ENCODE measurements at places on chromosomes 11 and 22.

DNA sequence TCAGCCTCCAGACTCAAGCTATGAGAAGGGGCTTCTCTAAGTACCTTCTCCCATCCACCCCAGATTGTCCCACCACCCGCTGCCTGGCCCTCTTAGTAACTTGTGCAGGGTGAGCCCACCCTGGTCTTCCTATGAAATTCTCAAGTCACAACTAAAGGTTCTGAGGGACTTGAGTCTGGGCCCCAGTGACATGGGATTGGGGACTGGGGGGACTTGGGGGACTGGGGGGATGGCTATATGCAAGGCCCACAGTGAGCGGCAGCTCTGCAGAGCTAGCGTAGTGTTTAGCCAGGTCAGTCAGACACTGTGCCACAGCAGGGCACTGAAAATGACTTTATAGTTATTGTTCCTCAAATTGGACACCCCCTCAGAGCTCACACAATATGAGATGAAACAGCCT, 622.3 kb upstream of the CADM1 start:
- DNase-seq: no peak

- no peak for DNase-seq
Observed at GRCh38 chr11:106625566-106625965, 392.7 kb downstream of the GUCY1A2 start.

GRCh38 chr11:25910086-25910485, 421.8 kb upstream of the ANO3 start:
- DNase-seq: no peak

GRCh38 chr11:112481893-112482292, 221.2 kb upstream of the PLET1 start:
- no peak for DNase-seq

GRCh38 chr22:40046126-40046525, 51.4 kb downstream of the FAM83F start:
- DNase-seq: no peak

GRCh38 chr22:29734406-29734805, 14.6 kb downstream of the CABP7 start:
- no peak for DNase-seq

- no peak for DNase-seq
Observed at GRCh38 chr11:100740440-100740839, 53.4 kb downstream of the ARHGAP42 start.

GRCh38 chr11:108025387-108026080, 16.8 kb downstream of the CUL5 start:
- no peak for DNase-seq

DNA sequence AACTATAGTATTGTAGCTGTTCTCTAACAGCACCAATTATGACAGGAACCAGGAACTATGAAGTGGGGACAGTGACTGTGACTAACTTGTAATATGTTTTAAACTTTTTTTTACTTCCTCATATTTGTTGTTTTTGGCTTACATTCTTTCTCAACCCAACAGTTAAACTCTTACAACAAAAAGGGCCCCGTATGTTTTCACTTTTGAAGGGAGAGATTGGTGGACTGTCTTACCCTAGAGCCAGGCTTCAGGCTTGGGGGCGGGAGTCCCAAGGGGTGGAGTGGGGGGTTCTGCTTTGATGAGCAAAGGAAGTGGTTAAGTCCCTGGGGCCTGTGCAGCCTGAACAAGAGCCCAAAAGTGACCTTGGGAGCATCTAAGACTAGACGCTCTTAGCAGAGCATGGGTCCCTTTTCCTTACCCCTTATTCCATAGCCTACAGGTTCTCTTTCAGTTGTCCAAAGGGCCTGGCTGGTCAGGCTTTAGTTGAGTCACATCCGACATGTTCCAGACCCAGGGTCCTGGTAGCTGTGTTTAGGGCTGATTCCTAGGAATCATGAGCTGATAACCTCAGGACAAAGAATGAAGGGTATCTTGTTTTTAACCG, 38.8 kb downstream of the STIM1 start:
- DNase-seq: no peak

DNA sequence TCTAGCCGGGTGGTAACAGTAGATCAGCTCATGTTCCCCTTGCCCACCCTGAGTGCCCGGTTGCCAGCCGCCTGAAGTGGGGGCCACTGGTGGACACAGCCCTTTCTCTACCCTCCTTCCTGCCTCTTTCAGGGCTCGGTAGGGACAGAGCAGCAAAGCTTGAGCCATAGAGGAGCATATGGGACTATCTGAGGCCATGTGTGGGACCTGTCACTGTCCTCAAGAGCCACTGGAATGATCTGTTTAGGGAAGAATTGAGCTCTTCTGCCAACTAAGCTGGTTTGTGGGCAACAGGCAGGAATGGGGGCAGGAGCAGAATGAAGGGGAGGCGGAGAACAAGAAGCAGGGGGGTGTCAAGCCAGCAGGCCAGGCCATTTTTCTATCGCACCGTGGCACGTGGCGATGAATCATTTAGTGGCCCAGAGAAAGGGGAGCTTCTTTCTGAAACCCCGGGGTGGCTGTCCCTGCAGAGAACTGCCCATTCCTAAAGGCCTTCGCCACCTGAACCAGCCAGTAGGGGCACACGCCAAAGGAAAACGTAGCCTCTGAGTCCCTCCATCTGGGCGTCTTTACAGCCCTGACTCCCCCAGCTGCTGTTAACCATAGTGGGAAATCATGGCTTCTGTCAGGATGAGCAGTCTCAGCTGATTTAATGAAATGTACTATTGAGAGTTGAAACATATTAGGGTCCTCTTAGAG, 8.8 kb downstream of the ASPHD2 start:
- DNase-seq: no peak

DNA sequence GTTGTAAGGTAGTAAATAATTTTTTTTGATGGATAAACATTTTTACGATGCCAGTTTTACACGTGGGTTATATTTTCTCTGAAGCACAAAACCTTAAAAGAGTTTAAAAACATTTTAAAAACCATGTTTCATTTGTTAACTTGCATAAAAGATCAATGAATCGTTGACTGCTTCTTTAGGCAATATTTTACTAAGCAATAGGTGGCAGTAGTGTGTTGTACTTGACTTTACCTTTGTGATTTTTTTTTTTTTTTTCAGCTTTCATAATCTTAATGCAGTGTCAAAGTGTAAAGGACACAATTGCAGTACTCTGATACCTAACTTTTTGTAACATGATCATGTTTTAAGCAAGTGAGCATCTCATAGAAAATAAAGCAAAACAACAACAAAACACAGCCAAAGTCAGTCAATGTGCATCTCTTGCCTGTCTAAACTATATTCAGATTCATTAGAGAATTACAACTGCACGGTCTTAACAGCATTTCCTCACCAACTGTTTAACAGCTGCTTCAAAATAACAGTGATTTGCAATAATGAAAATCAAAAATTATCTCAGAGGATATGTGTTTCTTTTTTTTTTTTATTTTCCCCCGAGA, 27.7 kb downstream of the DNAJC24 start:
- no peak for DNase-seq

- DNase-seq: no peak
Observed at GRCh38 chr22:39457556-39458443, 988 bp downstream of the MGAT3 start.

DNA sequence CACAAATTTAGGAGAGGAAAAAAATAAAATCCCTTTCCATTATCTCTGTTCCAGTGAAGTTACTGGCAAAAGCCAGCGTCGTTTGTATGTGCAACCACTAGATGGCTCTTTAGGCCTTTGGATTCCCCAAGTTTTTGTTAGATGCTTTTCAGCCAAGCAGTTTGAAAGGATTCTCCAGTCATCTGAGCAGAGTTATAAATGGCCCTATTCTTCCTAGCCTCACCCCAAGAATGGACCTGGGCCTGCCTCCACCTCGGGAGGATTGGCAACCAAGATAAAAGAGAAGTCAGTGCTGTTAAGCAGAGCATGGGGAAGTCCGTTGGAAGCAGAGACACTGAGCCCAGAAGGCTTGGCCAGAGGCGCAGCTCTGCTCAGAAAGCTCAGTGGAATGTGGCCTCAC, 15.4 kb downstream of the FAM181B start:
- no peak for DNase-seq

DNA sequence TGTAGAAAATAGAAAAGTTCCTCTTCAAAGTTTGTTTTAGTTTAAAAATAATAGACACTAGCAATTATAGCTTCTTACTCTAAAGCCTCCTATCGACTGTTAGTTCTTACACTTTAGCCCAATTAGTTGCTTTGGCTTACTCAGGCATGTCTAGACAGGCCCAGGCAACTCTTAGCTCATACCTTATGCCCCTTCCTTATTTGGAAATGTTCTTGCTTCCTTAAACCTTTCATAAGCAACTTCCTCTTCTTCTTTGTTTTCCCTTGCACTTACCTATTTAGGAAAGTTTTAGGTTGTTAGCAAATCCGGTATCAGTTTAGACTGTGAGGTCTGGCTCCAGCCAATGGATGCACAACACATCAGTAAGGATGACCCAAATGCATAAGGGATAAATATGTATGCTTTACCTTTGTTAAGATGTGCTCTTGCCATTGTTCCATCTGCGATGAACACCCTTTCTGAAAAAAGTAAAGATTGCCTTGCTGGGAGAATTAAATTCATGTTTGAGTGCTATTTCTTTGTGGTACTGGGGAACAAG, 1277.5 kb upstream of the CNTN5 start:
- DNase-seq: no peak

GRCh38 chr11:59216641-59217564, 4.2 kb upstream of the MPEG1 start:
- DNase-seq: no peak

GRCh38 chr11:45917623-45918330, at the start of gene PEX16:
PEX16 (minus strand) TSS chr11:45917877; CDS start chr11:45917811, 66 bp downstream.
- peak; percentile 94 for DNase-seq

DNA sequence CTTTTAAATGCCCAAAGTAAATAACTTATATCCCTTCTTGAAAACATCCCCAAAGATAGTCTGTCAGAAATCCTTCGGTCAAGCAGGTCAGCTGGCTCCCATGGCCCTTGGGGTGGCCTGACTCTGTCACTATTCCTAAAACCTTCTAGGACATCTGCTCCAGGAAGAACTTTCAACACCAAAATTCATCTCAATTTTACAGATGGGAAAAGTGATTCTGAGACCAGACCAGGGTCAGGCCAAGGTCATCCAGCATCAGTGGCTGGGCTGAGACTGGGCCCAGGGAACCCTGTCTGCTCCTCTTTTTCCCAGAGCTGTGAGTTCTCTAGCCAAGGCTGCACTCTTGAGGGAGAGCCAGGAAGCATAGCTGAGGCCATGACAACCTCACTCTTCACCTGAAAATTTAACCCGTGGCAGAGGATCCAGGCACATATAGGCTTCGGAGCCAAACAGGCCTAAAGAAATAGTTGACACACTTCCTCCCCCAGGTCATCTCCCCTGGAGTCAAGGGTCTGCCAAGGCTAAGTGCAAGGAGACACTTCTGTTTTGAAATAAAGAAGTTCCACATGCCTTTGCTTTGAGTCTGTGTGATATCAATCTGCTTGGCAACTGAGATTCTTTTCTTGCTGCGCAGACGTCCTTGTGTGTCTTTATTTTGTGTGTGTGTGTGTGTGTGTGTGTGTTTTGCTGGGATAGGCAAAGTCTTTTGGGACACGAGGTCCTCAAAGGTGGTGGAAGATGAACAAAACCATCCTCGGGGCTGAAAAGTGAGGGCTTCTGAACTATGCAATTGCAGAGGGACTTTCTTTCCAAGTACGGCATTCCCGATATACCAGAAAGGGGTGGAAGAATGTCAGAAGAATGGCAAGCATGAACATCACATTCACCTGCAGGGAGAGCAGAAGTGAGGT, 16.8 kb upstream of the PRG2 start:
- DNase-seq: no peak

DNA sequence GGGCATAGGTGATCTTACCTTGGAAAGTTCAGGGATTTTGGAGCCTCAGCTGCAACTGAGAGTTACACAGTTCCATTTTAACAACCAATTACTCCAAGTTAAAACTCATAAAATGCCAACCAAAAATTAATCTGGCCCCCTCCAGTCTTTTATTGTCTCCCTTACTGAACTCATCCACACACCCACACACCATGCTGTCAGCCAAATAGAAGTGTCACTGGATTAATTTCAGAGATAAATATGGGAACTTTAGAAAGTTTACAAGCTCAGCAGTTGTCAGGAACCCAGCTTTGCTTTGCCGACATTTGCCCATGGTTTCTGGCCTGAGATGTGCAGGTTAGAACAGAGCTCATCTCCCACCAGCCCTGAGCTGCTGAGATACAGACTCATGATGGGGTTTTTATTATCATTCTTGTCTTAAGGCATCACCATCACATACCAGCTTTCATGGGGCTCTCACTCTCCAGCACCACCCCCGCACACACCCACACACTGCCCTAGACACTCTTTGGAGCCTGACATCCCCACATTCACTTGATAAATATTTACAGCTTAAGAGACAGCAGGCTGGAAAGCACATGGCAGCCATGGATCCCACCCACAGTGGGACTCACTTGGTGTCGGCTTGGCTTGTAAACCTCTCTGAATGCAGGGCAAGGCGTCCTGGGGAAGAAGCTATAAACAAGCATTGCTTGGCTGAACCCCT, 23.7 kb upstream of the CTR9 start:
- no peak for DNase-seq

- DNase-seq: no peak
Observed at GRCh38 chr11:120747850-120748814, 236.6 kb downstream of the GRIK4 start.

DNA sequence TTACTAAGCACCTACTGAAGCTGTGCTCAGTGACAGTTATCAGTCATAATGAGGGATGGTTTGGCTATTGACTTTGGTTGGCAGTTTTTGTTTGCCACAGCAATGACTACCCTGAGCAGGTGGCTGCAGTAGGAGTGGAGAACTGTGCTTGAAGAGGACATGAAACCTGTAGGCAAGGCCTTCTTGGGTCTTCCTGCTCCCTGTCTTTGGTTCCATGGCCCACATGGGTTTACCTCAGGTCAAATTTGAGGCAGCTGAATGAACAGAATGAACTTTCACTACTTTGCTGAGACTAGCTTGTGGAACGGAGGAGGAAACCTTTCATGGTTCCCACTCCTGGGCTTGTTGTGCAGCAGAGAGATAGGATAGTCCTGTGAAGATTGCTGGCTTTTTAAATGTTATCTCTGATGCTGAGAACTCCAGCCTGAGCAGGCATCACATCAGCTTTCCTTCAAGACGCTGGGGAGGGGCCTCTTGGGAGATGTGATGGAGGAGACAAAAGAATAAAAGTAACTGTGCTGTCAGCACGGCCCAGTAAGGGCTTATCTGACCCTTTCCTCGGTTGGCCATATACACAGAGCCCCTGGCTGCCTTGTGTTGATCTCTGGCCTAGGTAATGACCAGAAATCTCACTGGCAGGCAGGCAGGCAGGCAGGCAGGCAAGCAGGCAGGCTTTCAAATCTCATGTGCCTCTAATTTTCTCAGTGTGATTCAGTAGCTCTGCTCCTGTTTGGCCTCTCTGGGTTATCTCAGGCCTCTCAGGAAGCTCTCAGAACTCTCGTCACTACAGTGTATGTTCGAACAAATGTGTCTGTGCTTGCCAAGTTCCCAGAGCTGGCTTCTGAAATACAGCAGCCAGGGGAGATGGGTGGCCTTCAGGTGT, 12.0 kb downstream of the STIM1 start:
- no peak for DNase-seq

All from right renal pelvis (tissue), 4 donors.